ENCODE measurements at places on chromosomes 5 and 9. TPM values are rescaled to one million over a fixed set of nuclear protein-coding genes. Genes with fewer than 3 reads are reported as not detected.

SPINK1 gene
- total RNA-seq, result not detected

IFNK gene
- total RNA-seq, result not detected

KCNV2 gene
- total RNA-seq, result not detected

SAPCD2 gene
- 1.2 TPM for total RNA-seq

CARD9 gene
- 0.41 TPM for total RNA-seq
